ENCODE measurements at places on chromosomes 3 and 15.

DNA sequence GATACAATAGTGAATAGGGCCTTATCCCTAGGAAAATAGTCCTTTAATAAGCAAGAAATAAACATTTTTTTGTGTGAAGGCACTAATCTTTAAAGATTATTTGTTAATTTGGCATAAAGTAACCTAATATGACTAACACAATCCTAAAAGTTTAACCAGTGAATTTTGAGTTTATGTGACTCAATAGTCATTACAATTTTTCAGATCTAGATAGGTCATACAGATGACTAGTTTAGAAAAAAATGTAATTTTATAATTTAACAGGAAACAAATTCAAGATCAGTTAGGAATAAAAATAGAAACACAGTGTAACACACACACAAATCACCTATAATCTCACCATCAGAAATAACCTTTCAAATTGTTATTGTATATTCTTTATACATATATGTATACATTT is 620.7 kb upstream of the ALCAM start:
- no peak overlapping the region for H3K4me3 ChIP-seq
- no peaks in the 10 kb centered on the region for H3K4me1 ChIP-seq
- H3K27ac ChIP-seq, result no peak overlapping the region
- no peaks in the 10 kb centered on the region for H3K27me3 ChIP-seq
- no peak for DNase-seq

DNA sequence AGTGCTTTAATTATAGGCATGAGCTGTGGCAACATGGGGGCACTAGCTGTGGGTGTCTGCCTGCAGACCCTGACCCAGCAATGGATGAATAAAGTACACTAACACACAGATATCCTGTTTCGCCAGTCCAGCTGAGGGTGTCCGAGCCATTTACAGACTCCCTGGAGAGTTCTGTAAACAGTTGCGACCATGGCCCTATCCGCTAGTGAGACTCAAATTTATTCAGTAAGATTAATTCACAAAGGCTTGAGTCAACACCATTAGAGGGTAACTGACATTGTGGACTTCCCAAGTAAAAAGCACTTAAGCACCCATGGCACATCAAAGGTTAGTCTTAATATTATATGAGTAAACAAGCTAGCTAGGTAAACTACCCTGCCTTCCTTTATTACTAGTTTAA is 161.6 kb downstream of the TBL1XR1 start:
- DNase-seq, result no peak
- H3K27me3 ChIP-seq, result no peaks in the 10 kb centered on the region
- H3K27ac ChIP-seq, result no peak overlapping the region

- no peak for DNase-seq
- no peaks in the 10 kb centered on the region for H3K4me1 ChIP-seq
- H3K4me3 ChIP-seq, result no peak overlapping the region
- peaks cover 2% of the 10 kb centered on the region for H3K27me3 ChIP-seq
- H3K36me3 ChIP-seq, result no peaks in the 10 kb centered on the region
Measured at GRCh38 chr3:99119385-99119784, 217.9 kb upstream of the DCBLD2 start.

DNA sequence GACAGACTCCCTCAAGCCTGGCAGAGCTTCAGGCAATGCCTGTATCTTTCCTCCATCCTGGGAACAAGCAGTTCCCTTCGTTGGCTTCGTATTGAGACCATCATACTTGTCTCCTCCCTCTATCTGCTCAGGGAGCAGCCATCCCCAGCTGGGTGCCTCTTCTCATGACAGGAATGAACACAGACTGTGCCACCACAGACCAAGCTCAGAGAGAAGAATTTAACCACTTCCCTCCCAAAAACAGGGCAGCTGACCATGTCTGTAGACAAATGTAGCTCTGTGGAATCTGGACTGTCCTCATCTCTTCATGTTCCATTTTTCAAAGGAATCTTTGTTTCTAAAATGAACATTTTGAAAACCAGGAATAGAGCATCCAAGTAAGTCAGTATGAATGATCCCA is 245.4 kb downstream of the ERC2 start:
- no peak overlapping the region for H3K4me3 ChIP-seq
- no peak overlapping the region for H3K27ac ChIP-seq
- no peaks in the 10 kb centered on the region for H3K4me1 ChIP-seq
- H3K27me3 ChIP-seq, result peaks cover 3% of the 10 kb centered on the region

DNA sequence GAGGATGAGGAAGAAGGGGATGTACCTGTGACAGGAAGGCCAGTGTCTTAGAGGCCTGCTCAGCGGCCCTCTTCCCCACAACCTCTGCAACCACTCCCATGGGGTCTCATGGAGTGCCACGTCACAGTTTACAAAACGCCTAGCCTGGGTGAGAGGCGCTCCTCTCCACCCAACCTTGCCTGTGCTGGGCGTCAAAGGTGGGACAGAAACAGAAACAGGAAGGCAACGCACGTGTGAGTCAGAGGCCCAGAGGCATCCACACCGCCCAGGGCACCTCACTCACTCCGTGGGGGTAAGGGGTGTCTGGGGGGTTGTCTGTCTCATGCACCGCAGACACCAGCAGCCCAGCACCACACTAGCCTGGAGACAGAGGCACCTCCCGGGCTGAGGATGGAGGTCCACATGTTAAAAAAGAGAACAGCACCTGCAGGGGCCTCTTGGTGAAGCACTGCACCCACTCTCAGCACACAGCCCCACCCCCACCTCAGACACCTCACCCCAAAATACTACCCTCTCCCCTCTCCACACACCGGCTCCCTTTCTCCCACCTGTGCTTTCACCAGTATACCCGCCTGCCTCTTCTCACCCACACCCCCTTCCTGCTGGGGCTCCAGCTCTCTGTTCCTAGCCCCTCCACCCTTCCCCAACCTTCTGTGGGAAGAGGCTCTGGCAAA is 4.7 kb upstream of the CALML4 start:
- DNase-seq, result peak; percentile 66
- peaks cover 21% of the 10 kb centered on the region for H3K4me1 ChIP-seq
- H3K27me3 ChIP-seq, result no peaks in the 10 kb centered on the region

GRCh38 chr15:79168922-79169456 is 78.4 kb upstream of the RASGRF1 start:
- no peak for DNase-seq
- peaks cover 17% of the 10 kb centered on the region for H3K27me3 ChIP-seq
- no peaks in the 10 kb centered on the region for H3K36me3 ChIP-seq
- no peak overlapping the region for H3K27ac ChIP-seq
- no peaks in the 10 kb centered on the region for H3K4me1 ChIP-seq
- H3K4me3 ChIP-seq, result no peak overlapping the region

DNA sequence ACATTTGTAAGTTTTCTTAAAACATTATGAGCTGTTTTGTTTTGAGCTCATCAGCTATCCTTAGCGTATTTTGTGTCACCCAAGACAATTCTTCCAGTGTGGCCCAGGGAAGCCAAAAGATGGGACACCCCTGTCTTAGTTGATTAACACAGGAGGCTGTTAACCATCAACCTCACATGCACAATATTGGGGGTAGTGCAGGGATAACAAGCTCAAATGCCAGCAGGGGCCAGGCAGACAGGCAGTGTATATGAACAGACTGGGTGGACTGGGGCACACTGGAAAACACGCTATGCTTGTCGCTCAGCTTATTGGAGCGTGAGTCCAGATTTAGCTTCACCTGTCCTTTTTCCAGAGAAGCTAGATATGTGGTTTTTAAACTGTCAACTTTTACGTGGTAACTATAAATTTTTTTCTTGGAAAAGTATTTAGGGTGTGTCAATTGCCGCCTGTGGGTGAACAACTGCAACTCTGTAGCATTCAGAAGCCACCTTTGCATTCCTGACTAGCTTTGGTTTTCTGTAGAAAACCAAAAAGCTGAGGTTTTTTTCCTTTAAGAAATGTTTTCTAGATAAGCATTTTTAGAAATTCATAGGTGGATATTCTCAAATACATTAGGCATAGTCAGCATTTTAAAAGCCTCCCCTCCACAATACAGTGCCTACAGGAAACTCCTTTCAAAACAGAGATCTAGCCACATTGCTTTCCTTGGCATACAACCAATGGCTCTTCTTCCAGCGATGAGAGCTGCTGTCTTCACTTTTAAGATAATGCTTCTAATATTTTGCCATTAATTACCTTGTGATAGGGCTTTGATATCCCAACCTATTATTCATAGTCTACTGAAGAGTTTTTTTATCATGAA is 14.6 kb downstream of the PSMD6 start:
- H3K27me3 ChIP-seq, result no peaks in the 10 kb centered on the region
- no peak overlapping the region for H3K4me3 ChIP-seq
- H3K27ac ChIP-seq, result no peak overlapping the region
- H3K4me1 ChIP-seq, result peaks cover 15% of the 10 kb centered on the region
- H3K36me3 ChIP-seq, result peaks cover 46% of the 10 kb centered on the region
- no peak for DNase-seq

- DNase-seq, result no peak
- no peaks in the 10 kb centered on the region for H3K36me3 ChIP-seq
- peak overlapping the region; percentile 14 for H3K27ac ChIP-seq
- H3K4me3 ChIP-seq, result no peak overlapping the region
Measured at GRCh38 chr3:194274424-194275085, 76.6 kb downstream of the CPN2 start.

GRCh38 chr15:40346579-40347558 is 4.0 kb upstream of the PHGR1 start:
- no peak for DNase-seq
- no peak overlapping the region for H3K4me3 ChIP-seq
- H3K4me1 ChIP-seq, result no peaks in the 10 kb centered on the region
- no peaks in the 10 kb centered on the region for H3K36me3 ChIP-seq
- no peak overlapping the region for H3K27ac ChIP-seq

DNA sequence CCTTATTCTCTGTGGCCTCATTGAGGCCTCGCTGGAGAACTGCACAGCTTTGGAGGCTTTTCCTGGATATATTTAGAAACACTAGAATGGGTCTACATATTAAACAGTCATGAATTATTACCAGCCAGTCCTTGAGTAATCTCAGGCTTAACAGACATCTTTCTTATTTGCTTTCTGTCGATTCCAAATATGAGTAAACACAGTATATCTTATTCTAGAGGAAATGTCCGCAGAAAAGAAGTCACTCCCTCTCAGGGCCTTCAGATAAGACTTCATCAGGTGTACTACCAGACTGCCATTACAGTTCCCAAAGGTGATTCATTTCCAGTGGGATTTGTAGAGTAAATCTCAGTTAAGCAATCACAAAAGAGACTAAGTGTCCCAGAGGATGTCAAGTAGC is 310.7 kb downstream of the RBMS3 start:
- no peaks in the 10 kb centered on the region for H3K36me3 ChIP-seq

GRCh38 chr3:104437891-104438290 is 928.8 kb upstream of the ALCAM start:
- DNase-seq, result no peak
- no peak overlapping the region for H3K27ac ChIP-seq
- no peak overlapping the region for H3K4me3 ChIP-seq
- H3K27me3 ChIP-seq, result no peaks in the 10 kb centered on the region
- H3K4me1 ChIP-seq, result no peaks in the 10 kb centered on the region
- no peaks in the 10 kb centered on the region for H3K36me3 ChIP-seq

DNA sequence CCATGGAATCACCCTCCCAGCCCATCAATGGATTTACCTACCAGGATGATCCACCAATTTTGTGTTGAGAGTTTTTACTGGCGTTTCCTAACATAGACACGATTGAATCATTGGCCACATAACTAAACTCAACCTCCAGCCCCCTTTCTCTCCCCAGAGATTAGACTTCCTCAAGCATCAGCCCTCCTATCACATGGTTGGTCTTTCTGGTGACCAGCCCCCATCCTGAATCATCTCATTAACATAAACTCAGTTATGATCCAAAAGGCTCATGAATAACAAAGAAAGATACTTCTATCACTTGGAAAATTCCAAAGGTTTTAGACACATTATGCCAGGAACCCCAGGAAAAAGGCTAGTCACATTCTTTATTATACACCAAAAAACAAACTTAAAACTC is 21.2 kb downstream of the PRKAR2A start:
- no peak overlapping the region for H3K27ac ChIP-seq
- H3K4me3 ChIP-seq, result no peak overlapping the region
- no peaks in the 10 kb centered on the region for H3K27me3 ChIP-seq
- no peak for DNase-seq
- peaks cover 9% of the 10 kb centered on the region for H3K4me1 ChIP-seq

GRCh38 chr3:122679882-122680474 is 661 bp upstream of the PARP14 start:
- peak overlapping the region; percentile 95 for H3K4me3 ChIP-seq
- H3K27me3 ChIP-seq, result no peaks in the 10 kb centered on the region
- peak overlapping the region; percentile 97 for H3K27ac ChIP-seq
- peaks cover 52% of the 10 kb centered on the region for H3K4me1 ChIP-seq

- H3K36me3 ChIP-seq, result peaks cover 38% of the 10 kb centered on the region
- no peak overlapping the region for H3K4me3 ChIP-seq
- H3K27ac ChIP-seq, result no peak overlapping the region
- no peak for DNase-seq
- H3K27me3 ChIP-seq, result no peaks in the 10 kb centered on the region
Measured at GRCh38 chr3:17076940-17077605, 192.3 kb downstream of the PLCL2 start.

DNA sequence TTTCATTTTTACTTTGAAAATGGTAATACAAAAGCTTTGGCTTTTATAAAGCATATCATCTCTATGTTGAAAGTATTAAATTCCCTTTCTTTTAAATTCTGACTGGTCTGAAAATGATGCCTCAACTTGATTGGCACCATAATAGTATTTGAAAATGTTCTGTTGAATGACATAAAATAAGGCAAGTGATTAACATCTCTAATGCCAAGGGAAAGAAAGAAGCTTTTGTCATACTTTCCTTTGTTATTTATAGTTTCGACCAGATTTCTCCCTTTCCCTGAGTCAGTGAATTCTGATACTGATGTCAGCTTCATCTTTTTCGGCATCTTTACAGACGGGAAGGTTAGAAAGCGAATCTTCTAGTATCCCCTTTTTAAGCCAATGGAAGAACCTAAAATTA is 3.4 kb upstream of the AP4E1 start:
- no peaks in the 10 kb centered on the region for H3K27me3 ChIP-seq
- H3K36me3 ChIP-seq, result peaks cover 6% of the 10 kb centered on the region
- no peak overlapping the region for H3K4me3 ChIP-seq
- peaks cover 16% of the 10 kb centered on the region for H3K4me1 ChIP-seq

DNA sequence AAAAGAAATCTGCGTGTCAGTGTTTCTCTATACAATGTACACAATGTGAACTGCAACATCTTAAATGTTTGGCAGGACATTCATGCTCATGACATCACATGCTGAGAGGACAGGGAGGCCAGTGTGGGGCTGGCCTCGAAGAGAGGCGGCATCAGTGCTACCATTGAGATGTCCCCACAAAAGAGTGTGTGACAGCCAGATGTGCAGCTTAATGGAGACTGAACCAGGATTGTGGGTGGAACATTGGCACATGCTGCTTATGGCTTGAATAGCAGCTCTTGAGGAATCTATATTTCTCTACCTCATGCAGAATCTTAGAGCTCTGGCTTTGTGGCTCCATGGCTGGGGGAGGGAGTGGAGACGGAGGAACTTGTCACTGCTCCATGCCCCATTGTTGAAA is 18.5 kb downstream of the CLDN11 start:
- peaks cover 11% of the 10 kb centered on the region for H3K27me3 ChIP-seq
- H3K36me3 ChIP-seq, result no peaks in the 10 kb centered on the region
- H3K27ac ChIP-seq, result no peak overlapping the region

- H3K27ac ChIP-seq, result no peak overlapping the region
- H3K36me3 ChIP-seq, result no peaks in the 10 kb centered on the region
- DNase-seq, result no peak
- no peaks in the 10 kb centered on the region for H3K4me1 ChIP-seq
Measured at GRCh38 chr3:80890571-80890970, 870.9 kb downstream of the GBE1 start.
